ENCODE measurements at places on chromosomes 11 and 22.

DNA sequence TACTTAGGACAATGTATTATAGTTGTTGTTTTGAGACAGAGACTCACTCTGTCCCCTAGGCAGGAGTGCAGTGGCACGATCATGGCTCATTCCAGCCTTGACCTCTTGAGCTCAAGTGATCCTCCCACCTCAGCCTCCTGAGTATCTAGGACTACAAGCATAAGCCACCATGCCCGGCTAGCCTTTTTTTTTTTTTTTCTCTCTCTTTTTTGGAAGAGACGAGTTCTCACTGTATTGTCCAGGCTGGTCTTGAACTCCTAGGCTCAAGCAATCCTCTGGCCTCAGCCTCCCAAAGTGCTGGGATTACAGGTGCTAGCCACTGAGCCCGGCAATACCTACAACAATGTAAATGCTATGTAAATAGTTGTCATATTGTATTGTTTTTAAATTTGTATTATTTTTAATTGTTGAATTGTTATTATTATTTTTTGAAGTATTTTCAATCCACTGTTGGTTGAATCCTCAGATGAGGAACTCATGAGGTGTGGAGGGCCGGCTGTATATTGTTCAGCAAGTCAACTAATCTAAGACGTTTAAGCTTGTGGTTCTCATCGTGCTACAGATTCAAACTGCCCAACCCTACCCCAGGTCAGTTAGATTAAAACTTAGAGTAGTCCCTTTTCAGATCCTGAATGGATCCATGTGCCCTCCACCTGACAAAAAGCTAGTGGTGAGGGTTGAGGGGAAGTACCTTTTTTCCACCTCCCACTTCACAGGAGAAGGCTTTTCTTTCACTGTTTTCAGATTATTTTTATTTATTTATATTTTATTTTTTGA lies 11.9 kb upstream of the ZNF280A start:
- DNase-seq: no peak

DNA sequence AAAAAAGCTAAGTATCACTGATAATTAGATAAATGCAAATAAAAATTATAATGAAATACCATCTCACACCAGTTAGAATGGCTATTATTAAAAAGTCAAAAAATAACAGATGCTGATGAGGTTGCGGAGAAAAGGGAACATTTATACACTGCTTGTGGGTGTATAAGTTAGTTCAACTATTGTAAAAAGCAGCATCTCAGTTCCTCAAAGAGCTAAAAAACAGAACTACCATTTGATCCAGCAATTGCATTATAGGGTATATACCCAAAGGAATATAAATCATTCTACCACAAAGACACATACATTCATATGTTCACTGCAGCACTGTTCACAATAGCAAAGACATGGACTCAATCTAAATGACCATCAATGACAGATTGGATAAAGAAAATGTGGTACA lies 120.3 kb upstream of the ZBED5 start:
- DNase-seq: no peak

- no peak for DNase-seq
Measured at GRCh38 chr11:44357711-44358110, 47.8 kb upstream of the ALX4 start.

DNA sequence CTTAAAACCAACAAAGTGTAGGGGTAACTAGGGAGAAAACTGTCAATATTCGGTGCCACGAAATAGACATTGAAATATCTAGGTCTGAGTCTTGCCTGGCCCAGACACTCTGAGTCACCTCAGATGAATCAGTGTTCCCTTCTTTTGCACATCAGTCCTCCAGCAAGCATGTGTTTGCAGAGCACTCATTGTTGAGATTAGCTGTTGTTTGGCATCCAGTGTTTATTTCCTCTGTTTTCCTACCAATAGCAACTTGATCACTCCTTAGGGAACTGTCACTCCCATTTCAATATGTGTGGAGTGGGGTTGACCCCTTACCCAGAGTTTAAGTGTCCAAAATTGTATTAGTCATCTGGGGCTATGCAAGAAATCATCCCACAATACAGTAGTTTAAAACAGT lies 4.7 kb upstream of the ASCC2 start:
- no peak for DNase-seq

DNA sequence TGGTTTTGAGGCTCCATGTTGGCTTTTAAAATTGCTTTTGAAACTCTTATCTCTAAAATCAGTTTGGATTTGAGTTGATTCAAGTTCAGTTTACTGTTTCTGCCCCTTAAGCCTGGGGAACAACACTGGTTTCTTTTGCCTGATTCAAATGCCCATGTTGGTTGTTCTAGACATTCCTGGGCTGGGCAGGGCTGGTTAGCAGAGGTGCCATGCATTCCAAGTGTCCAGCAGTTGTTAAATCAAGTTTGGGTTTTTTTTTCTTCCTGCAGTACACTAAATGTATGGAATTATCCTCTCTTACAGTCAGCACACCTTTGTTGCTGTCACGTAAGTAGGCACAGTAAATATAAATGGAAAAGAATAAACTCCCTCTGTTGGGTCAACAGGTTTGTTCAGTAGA lies 67.2 kb upstream of the MTMR2 start:
- no peak for DNase-seq

- no peak for DNase-seq
Measured at GRCh38 chr11:64327375-64327774, 9.5 kb downstream of the PRDX5 start.

- no peak for DNase-seq
Measured at GRCh38 chr22:21945453-21946261, 7.0 kb downstream of the PPM1F start.

All from activated CD4-positive, alpha-beta T cell treated with anti-CD3 and anti-CD28 coated beads, Interleukin-2, amount 10 ng/mL, durations not matched to agents 24 days and 14 days (primary cell).